ENCODE measurements at places on chromosomes 7 and 10.

GRCh38 chr10:117944676-117945447 is 101.9 kb downstream of the RAB11FIP2 start:
- no peak for DNase-seq

GRCh38 chr7:156999958-157000726 is 10.3 kb downstream of the MNX1 start:
- DNase-seq, result no peak

DNA sequence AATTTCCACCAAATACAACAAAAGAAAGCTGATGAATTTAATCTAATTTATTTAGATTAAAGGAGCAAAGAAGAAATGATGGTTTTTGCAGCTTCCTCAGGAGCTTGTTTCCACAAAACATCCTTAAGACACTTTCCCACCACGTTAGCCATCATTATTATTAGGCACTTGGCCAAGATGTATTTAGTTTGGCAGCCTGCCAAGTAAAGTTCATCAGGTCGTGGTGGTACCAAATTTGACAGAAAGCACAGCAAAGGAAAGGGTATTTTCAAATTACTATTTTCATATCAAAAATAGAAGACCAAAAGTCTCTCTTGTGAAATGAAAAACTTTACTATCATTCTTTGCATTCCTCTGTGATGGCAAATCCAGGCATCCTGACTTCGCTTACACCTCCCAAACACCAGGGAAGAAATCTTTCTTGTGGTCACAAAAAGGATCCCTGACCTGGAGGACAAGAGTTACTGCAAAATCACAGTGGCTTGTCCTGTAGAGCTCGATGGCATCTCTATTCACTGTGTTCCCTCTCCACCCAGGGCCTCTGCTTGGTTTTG is 123.1 kb upstream of the INHBA start:
- DNase-seq, result no peak

DNA sequence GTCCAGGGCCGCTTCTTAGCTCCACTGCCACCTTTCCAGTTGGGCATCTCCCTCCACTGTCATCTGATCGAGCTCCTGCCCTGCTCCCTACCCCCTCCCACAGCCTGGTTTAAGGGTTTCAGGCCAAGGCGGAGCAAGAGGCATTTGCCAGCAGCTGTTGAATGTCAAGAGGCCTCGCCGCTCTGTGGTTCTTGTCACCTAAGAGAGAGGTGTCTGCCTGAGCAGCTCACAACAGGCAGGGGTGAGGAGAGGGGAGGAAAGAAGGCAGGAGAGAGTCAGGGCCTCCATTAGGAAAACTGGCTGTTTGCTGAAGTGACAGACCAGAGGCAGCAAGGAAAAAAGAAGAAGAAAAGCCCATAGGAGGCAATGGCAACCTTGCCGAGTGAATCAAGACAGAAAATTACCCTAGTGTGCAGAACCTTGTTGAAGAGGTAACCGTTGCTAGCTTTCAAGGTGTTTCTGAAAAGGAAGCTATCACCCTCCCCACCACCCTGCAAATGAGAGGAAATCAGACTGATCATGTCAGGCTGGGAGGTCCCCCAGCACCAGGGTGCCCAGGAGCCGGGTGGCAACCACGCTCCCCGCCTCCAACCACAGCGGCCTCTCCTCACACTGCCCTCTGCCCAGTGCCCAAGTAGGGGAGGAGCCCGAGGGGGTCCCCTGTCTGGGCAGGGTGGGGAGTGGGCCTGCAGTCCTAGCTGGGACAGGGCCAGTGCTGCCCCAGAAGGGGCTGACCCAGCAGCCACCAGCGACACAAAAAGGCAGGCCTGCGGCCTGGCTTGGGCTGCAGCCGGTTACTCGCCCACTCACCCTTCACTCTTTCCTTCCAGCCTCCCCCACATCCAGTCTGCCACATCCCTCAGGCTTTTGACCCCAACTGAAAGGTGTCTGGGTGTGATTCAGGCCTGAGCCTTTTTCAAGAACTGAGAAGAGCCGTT is 7.1 kb downstream of the GATA3 start:
- DNase-seq, result peak; percentile 17

DNA sequence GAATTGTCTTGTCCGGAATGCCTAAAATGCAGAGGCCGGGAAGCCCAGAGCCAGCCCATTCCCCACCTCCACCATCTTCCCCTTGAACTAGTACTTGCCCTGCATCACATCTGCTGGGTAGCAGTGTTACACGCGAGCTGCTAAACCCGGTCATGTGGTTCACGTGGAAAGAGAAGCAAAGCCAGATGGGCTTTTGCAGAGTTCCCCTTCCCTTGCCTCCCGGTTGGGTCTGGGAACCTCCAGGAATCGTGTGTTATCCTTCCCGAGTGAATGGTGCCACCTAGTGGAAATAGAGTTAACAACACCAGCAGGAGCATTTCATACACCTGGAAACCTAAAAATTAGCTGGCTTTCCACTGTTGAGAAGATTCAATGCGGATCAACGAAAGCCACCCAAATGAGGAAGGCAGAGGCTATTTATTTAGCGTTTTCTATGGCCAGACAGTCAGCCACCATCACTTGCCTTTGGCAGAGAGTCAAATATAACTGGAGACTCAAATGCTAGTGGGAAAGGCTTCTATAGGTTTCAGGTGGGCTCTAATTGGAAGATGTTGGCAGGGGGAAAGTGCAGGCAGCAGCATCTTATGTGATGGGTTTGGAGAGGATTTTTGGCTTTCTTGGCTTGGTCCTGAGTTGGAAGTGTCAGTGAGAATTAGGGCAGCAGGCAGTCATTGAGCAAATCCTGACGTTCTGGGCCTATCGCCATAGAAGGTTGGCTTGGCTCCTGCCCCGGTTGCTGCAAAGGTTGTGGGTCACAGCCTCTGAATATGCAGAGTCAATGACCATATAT is 12.9 kb upstream of the DENND2A start:
- DNase-seq, result no peak

DNA sequence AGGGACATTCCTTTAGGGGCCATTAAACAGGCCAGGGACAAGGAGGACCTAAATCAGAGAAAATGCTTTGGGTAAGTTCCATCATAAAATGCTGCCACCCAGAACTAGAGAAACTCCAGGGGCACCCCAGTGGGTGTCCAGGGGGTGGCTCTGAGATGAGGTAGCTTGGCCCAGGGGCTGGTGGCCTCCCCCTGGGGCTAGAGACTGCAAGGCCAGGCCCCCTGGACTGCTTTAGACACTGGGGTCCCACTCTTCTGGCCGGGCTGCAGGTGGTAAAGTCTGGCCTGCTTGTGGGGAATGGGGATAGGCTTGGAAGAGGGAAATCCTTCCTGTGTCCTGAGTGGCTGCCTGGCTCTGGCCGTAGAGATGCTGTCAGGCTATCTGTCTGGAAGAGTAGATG is 169.6 kb upstream of the PODXL start:
- no peak for DNase-seq

DNA sequence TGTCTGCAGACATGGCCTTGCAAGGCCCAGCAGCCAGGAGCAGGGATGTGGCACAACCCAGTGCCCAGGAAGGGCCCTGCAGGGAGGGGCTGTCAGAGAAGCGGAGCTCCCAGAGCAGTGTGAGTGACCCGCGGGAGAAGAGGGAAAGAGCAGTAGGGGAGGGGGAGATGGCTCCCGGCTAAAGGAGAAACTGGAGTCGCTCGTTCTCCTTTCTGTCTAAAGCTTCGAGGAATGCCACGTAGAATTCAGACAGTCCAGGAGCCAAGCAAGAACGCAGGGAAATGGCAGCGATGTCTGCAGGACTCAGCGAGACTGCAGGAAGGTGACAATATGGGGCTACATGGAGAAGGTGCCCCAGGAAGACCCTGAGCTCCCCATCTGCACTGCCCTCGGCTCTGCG is 22.4 kb upstream of the HABP2 start:
- no peak for DNase-seq

DNA sequence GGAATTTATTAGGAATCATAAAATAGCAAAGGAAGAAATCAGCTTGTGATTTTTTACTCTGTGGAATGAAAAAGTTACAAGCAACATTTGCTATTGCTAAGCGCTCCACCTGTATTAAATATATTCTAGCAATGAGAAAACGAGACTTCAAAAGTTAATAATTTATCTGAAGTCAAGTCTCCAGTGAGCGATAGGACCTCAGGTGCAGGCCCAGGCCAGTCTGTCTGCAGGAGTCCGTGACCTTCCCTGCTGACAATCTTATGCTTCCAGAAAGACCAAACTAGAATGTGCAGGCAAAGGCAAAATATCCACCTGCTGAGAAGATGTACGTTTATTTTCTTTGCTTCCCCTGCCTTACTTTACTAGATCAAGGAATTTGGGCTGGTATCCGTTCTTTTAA is 22.7 kb downstream of the MRC1 start:
- no peak for DNase-seq

GRCh38 chr10:124978376-124978725 is 36.4 kb downstream of the ZRANB1 start:
- no peak for DNase-seq

All from activated naive CD4-positive, alpha-beta T cell (primary cell).